ENCODE measurements at places on chromosomes 2 and 18. TPM values are rescaled to one million over a fixed set of nuclear protein-coding genes. Genes with fewer than 3 reads are reported as not detected.

Gene BOD1L2
- total RNA-seq: not detected

Gene ATP8B1
- 58.8 TPM for total RNA-seq

Gene TMEFF2
- total RNA-seq: under 0.01 TPM

Gene ST3GAL5
- total RNA-seq: 33.1 TPM

Gene DES
- total RNA-seq: 1.2 TPM

Gene BIN1
- total RNA-seq: 77.1 TPM

Gene ZSWIM2
- total RNA-seq: not detected

Gene TMEM37
- 0.91 TPM for total RNA-seq

Gene SH3RF3
- 6.1 TPM for total RNA-seq

Gene CHRNA1
- 0.97 TPM for total RNA-seq

Gene HSPD1
- total RNA-seq: 260 TPM

Gene SCG2
- 0.15 TPM for total RNA-seq

Gene RBKS
- total RNA-seq: 0.97 TPM

Gene ITM2C
- 15.6 TPM for total RNA-seq

Gene CCDC141
- 0.15 TPM for total RNA-seq

Gene FAM117B
- total RNA-seq: 1.9 TPM

Gene TUBB8B
- total RNA-seq: not detected

Gene CHRNG
- not detected for total RNA-seq

Gene KCNIP3
- 0.97 TPM for total RNA-seq

Gene TEX44
- total RNA-seq: not detected

Gene CAPN13
- not detected for total RNA-seq

Gene CELF4
- total RNA-seq: not detected

Gene ANKAR
- 3.0 TPM for total RNA-seq

Gene ACADL
- not detected for total RNA-seq
